Jurkat, Clone E6-1 (cell line): ENCODE measurements at places on chromosomes 6 and 20.

DNA sequence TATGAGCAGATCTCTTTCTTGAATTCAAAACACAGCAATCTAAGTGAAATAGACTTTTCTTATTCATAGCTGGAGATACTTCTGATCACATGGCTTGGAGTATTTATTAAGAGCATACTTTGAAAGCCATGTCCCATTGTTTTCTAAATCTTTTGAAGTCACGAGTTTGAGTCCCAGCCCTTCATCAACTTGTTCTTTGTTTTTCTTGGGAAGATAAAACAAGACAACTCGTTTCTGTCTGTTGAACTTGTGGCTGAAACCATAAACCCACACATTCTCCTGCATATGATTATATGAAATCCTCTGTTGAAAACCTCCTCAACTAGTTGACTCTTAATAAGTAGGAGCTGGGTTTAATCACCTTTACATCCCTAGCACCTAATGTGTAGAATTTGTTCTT is 3.3 kb downstream of the RNF144B start:
- DNase-seq = peak; percentile 33

GRCh38 chr20:38645980-38646858 is 44.6 kb downstream of the ARHGAP40 start:
- DNase-seq = peak; percentile 74

- peak; percentile 99 for DNase-seq
Observed at GRCh38 chr6:25056130-25056529, 120.4 kb upstream of the RIPOR2 start.

- no peak for DNase-seq
Observed at GRCh38 chr20:64068386-64069208, 5.6 kb downstream of the TCEA2 start.

DNA sequence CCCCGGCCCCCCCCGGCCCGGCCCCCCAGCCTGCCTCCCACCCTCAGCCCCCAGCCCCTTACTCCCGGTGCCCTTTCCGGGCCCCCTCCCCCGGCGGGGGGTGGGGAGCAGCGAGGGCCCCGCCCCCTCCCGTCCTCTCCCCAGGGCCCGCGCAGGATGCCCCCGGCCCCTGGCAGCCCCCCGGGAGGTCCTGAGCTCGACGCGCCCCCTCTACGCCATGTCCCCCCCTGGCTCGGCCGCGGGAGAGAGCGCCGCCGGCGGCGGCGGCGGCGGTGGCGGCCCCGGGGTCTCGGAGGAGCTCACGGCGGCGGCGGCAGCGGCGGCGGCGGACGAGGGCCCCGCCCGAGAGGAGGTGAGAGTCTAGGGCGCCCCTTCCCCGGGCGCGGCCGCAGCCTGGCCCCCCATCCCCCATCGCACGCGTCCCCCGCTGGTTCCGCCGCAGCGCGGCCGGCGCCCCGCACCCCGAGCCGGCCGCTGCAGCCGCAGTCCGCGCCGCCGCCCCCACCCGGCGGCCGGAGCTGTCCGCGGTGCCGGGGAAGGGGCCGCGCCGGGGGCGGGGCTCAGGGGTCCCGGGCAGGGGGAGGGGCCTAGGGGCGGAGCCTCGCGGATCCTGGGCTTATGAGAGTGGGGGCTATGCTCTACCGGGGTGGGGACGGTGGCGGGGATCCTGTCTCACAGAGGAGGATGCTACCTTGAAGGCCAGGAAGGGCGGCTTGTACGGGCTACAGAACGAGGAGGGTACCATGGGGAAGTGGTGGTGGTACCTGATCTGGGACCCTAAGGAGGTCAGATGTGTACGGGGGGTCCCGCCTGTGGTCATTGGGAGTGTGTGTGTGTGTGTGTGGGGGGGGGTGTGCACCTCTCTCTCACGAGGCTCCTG is 516 bp downstream of the TMEM151B start:
- DNase-seq = no peak

DNA sequence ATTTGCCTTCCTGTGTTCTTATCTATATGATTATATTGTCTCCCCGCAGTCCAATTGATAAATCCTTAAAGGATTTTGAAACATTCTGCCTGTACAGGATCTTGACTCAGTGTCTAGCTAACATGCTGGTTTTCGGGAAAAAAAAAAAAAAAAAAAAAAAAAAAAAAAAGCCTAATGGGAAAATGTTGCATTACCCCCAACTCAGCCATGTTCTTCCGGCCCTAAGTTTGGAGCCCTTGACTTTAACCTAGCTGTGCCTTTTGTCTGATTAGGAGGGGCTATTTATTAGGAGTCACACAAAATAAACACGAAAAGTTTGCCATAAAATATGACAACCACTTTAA is 244.4 kb upstream of the TCF21 start:
- no peak for DNase-seq

GRCh38 chr6:14083751-14084150 is 33.8 kb upstream of the CD83 start:
- no peak for DNase-seq

DNA sequence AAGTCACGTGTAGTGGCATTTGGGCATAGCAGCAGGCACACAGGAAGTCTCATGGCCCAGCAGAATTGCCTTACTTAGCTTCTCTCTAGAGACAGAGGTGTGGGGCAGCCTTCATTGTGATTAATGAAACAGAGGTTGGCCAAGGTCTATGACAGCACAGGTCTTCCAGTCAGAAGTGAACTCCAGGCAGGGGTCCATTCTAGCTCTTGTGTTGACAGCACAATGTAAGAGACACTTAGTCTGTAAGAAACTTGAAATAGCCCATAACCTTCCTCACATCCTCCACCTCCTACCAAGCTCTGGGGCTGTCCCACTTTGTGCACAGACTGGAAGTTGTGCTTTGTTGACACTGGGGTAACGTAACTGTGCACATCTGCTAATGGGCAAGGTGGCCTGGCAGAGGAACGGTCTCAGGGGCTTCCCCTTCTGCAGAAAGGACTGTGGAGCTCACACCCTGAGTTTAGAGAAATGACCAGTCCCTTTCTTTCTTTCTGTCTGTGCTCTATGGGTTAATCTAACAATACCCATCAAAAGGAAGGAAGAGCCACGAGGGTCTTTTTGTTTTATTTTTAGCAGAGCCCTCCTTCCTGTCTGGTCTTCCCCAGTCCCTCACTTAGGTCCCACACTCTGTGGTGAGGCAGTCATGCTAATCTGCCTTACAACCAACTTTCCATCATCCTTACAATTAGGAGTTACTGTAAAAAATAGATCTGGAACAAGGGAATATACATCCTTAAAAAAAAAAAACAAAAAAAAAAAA is 35.6 kb upstream of the TAGAP start:
- no peak for DNase-seq

DNA sequence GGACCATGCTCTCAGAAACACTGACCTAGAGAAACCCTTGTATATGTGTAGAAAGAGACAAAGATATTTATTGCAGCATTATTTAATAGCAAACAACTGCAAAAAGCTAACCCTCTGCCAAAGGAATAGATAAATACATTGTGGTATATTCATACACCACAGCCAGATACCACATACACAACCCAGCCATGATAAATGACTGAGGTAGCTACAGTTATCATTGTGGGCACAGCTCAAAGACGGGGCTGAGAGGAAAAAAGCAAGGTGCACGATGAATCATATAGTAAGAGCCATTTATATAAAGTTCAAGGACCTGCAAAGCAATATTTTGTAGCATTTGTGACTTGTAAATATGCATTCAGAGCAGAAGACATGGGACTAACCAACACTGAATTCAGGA is 30.8 kb downstream of the RSPO4 start:
- DNase-seq = peak; percentile 39

GRCh38 chr6:137399881-137400443 is 94.2 kb downstream of the OLIG3 start:
- no peak for DNase-seq

- no peak for DNase-seq
Observed at GRCh38 chr6:151704383-151704782, 103.1 kb upstream of the ESR1 start.

- DNase-seq = no peak
Observed at GRCh38 chr6:98532004-98532403, 302.4 kb upstream of the POU3F2 start.

- DNase-seq = no peak
Observed at GRCh38 chr6:56383160-56383559, 135.8 kb upstream of the COL21A1 start.

GRCh38 chr20:6173481-6173880 is 50.7 kb upstream of the FERMT1 start:
- no peak for DNase-seq

GRCh38 chr6:111782192-111782809 is 91.0 kb downstream of the FYN start:
- DNase-seq = no peak

DNA sequence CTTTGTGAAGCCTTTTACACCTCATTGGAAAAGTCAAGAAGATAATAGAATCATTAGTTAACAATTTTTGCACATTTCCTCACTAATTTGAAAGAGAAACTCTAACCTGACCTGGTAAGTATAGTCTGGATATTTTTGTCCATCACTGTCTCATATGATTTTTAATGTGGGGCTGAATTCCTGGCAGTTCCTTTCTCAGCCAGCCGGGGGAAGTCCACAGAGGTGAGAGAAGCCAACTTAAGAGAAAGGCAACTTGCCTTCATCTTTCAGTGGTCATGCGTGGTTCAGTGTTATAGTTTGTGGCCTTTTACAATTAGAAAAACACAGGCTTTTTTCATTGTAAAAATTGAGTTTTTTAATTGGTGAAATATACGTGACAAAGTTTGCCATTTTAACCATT is 80.6 kb downstream of the CDYL start:
- no peak for DNase-seq

DNA sequence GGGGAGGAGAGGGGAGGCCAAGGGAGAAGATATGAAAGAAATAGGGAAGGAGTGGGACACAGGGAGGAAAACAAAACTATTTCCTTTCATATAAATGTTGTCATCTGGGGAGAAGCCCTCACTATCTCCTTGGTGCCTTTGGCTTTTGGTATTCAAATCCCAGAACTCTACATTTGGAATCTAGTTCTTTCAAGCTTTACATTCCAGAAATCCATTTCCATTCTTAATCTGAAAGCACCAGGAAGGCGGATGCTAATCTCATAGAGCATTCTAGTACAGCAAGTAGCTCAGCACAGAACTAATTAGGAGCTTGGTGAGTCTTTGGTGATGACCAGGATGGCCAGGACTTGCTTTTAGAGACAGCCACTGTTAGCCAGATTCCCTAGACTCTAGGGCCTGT is 177.9 kb downstream of the KIF16B start:
- DNase-seq = no peak

GRCh38 chr20:36311141-36311853 is 5.2 kb downstream of the DLGAP4 start:
- no peak for DNase-seq

GRCh38 chr6:2913621-2914317 is 10.7 kb upstream of the SERPINB9 start:
- DNase-seq = no peak

GRCh38 chr20:46402331-46402811 is 4.0 kb downstream of the ELMO2 start:
- DNase-seq = no peak

DNA sequence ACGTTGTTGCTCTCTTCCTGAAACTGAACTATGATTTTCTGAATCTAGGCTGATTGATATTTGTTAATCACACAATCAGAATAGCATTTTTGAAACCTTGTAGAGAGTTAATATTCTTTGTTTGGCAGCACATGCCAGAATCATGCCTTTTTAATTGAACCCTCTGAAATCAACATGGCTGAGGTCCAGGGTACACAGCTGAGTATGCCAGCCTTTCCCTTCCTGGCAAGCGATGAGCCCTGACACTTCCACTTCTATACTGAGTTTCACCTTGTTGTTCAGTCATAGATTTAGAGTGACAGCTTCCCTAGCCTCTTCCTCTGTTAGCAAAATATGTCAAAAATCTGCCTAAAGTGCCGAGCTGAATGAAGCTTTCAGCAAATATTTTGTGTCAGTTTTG is 6.8 kb downstream of the HDDC2 start:
- DNase-seq = no peak

GRCh38 chr6:144250276-144250675 is 34.9 kb upstream of the UTRN start:
- no peak for DNase-seq

GRCh38 chr20:50674138-50674825 is 17.1 kb downstream of the RIPOR3 start:
- DNase-seq = no peak

GRCh38 chr20:3121955-3122610 is 37.6 kb upstream of the AVP start:
- no peak for DNase-seq

GRCh38 chr6:105677671-105678475 is 275.0 kb upstream of the PREP start:
- no peak for DNase-seq

DNA sequence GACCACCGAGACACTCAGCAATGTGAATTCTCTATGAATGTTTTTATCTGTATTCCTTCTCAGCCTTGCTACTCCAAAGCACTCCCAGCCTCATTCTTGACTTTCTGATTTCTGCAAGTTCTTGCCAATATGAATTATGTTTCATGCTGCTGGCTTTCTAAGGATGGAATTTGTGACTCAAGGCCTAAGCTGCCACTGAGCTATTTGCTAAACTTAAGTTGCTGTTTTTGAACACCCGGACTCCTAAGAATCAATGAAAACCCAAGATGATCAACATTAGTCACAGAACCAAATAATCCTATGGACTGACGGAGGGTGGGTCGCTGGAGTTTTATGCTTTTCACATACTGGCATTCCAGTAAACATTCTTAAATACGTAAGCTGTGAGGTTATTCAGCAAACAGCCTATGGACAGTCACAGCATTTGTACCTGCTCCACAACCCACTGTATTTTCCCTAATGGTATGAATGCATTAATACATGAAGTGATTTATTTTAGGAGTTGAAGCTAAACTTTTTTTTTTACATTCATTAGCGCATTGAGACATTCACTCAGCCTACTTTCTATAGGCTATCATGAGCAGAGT is 8.2 kb upstream of the PXDC1 start:
- DNase-seq = no peak

DNA sequence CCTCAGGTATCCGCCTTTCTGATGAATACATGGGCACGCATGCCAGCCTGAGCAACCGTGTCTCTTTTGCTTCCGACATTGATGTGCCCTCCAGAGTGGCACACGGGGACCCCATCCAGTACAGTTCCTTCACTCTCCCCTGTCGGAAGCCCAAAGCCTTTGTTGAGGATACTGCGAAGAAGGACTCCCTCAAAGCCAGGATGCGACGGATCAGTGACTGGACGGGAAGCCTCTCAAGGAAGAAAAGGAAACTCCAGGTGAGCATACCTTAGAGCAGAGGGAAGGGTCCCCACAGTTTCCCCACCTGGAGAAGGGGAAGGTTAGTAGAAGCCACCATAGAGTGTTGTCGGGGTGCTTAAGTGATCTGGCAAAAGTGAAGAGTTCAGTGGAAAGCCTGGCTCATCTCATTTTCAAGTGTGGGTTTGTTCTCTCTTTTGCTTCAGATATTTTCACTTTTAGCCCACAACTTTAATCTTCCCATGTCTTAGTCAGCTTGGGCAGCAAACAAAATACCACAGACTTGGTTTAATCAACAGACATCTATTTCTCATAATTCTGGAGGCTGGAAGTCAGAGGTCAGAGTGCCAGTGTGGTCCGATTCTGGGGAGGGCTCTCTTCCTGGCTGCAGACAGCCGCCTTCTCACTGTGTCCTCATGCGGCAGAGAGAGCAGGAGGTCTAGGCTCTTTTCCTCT is 133.5 kb upstream of the CLDN20 start:
- DNase-seq = no peak

- no peak for DNase-seq
Observed at GRCh38 chr20:14609328-14610221, 272.2 kb upstream of the FLRT3 start.

GRCh38 chr6:116764629-116764960 is 924 bp downstream of the FAM162B start:
- DNase-seq = no peak
